ENCODE measurements at places on chromosomes 3 and 15.
A peak's percentile ranks its signal among the peaks of the same experiment; 100 is the strongest.

DNA sequence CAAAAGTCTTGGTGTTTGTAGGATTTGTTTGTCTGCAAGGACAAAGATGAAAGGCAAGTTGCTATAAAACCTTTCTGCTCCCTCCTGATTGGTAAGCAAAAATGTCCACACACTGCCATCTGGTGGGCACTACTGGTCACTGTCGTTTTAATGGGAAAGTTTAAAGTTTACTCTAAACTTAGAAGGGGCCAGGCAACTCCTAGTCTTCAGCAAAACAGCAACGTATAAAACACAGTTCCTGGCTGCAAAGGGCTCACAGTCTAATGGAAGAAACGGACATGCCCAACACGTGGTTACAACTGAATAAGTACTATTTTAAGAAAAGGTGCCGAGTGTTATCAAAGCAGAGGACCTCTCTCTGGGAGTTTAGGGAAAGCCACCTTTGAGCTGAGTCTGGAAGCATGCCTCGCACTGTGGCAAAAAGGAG is 23.7 kb upstream of the TPRG1 start:
- DNase-seq, result peak; percentile 47

DNA sequence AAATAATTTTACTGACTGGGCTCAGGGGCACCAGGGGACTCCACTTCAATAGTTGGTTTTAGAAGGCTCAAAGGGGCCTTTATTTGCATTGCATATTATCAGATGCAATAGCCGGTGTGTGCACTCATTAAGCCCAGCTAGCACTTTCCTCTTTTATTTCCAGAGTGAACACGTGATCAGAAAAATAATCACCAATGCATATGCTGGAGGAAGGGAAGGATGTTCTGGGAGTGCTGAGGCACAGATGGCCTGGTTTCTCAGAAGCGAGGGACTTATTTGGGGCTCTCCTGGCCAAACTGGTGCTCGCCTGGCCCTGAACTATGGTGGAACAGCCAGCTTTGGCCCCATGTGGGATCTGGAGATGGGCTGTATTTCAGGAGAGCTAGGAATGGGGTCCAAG is 60.4 kb upstream of the SEC13 start:
- no peak for DNase-seq

DNA sequence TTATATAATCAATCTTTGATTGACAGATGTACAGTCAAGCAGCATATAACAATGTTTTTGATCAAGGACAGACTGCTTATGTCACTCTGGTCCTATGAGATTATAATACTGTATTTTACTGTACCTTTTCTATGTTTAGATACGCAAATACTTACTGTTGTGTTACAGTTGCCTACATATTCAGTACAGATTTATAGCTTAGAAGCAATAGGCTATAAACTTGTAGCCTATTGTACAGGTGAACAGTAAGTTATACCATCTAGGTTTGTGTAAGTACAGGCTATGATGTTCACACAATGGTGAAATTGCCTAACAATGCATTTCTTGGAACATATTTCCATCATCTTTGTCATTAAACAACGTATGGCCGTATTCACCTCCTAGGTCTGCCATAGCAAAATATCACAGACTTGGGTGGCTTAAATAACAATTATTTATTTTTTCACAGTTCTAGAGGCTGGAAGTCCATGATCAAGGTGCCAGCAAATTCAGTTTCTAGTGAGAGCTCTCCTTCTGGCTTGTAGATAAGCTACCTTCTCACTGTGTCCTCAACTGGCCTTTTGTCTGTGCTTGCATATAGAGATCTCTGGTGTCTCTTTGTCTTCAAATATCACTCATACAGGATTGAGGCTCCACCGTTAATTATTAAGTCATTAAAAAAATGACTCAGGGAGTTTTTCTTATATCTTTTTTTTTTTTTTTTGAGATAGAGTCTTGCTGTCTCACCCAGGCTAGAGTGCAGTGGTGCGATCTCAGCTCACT is 89.1 kb downstream of the EBLN2 start:
- DNase-seq, result no peak

DNA sequence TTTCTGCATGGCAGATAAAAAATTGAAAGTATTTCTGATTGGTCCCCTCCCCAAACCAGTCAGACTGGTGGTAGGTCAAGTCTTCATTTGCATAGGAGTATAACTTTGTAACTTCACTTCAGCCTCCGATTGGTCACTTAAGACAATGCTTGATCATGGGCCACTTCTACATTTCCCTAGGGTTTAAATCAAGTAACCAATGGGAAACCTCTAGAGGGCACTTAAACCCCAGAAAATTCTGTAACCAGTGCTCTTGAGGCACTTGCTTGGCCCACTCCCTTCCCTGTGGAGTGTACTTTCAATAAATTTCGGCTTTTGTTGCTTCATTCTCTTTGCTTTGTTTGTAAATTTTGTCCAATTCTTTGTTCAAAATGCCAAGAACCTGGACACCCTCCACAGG is 225.5 kb downstream of the ARPP21 start:
- DNase-seq, result no peak

GRCh38 chr3:100526613-100527346 is 34.4 kb downstream of the TMEM45A start:
- no peak for DNase-seq

DNA sequence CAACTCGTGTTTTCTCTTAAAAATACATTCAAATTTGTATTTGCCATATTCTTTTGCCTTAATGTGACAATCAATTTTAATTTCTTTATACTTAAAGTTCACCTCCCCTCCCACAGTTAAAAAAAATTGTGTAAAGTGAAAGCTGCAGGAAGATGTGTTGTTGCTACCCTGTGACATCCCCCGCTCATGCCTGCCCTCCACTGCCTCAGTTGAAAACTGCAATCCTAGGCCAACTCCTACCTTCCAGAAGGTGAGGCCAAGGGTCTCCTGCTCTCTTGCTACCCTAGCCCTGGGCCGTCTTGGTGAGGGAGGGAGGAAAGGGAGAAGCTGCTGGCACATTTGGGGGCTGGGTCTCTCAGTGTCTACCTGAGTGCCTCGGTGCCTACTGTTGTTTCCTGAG is 57.0 kb upstream of the CMTM7 start:
- DNase-seq, result peak; percentile 33

Data from activated T-helper 1 cell treated with Interleukin-2 at 50 U/mL for 16 hours (primary cell).